Cortex of kidney (tissue), 1 donor: ENCODE measurements at places on chromosomes 1 and 21.

GRCh38 chr1:218377143-218377660 is 32.1 kb downstream of the TGFB2 start:
- no peak for DNase-seq

DNA sequence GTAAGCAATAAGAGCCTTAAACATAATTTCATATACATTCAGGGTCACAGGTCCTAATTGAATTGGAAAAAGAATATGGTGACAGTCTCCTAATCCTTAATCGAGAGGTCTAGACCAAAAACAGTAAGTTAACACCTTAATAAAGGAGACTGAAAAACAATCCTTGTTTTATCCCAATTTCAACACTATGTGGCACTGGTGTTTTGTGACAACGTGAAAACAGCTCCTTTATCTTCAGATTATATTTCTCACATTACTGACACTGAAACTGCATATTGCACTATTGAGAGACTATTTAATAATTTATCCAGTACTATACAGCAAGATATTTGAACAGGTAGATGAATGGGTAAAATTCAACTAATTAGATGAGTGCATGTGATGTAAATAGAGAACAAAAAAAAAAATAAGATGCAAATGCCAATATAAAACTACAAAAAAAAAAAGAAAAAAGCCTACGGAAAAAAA is 34.1 kb downstream of the TP53BP2 start:
- DNase-seq, result no peak

GRCh38 chr21:45496968-45497845 is 45.0 kb downstream of the SLC19A1 start:
- no peak for DNase-seq

DNA sequence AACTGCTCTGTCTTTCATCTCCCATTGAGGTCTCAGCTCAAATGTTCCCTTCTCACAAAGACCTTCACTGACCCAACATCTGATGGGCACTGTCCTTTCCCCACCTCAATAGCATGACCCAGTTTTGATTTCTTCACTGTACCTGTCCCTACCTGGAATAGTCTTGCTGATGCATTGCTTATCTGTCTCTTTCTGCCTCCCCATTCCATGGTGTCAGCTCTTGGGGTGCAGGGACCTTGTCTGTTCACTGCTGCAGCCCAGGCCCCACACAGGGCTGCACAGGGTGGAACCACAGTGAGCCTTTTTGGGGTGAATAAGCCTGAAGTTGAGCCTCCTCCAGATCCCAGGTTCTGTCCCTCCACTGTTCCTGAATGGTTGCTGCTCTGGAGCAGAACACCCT is 414.9 kb downstream of the PTPRU start:
- no peak for DNase-seq

- DNase-seq, result no peak
Measured at GRCh38 chr1:61085983-61086644, 3.8 kb downstream of the NFIA start.

GRCh38 chr1:27000817-27001460 is 7.4 kb downstream of the TRNP1 start:
- no peak for DNase-seq

GRCh38 chr1:101081496-101082488 is 56.2 kb upstream of the DPH5 start:
- DNase-seq, result no peak

DNA sequence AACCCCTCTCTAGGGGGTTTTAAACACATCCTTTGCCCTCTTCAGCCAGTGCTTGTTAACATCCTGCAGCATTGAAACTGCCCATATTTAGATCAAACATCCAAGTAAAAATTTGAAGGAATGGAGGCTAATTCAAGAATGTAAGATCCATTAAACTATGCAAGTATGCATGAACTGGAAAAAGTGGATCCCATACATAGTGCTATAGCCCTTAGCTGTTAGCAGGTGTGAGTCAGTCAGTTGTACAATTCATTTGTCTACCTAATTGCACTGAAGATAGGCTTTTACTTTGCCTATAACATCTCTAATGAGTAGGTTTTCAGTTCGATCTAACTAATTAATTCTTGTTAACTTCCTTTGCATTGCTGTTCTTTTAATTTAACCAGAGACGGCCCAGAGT is 270.9 kb downstream of the LMO4 start:
- no peak for DNase-seq

- no peak for DNase-seq
Measured at GRCh38 chr1:213686983-213687382, 300.8 kb upstream of the PROX1 start.

GRCh38 chr1:240683576-240683975 is 71.6 kb upstream of the GREM2 start:
- DNase-seq, result no peak

DNA sequence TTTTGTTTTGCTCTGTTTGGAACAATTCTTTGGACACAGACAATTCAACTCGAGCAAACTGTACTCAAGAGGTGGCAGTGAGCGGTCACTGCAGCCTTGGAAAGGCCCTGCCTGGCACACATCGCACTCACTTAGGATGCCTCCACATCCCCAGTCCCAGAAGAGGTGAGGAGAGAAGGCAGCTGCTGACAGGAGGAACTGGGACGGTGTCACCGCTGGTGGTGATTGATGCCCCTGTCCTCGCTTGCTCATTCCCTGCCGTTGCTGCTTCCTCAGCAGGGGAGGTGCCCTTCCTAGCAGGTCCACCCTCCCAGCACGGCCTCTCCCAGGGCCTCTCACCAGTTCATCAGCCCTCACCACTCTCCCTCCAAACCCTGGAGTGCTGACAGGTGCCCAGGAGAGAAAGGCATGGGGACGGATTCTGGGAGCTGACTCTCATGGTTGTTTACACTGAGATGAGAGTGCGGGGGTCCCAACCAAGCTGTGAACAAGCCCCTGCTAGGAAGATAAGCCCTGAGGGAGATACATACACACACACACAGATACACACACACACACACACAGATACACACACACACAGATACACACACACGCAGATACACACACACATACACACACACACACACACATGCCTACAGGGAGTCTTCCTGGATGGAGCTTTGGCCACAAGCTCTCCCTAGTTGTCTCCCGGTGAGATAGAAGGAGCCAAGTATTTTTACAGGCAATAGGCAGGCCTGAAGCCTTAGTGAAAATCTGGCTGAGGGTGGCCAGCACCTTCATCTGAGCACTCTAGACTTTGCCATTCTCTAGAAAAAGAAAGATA is 101.1 kb downstream of the CDC7 start:
- no peak for DNase-seq

DNA sequence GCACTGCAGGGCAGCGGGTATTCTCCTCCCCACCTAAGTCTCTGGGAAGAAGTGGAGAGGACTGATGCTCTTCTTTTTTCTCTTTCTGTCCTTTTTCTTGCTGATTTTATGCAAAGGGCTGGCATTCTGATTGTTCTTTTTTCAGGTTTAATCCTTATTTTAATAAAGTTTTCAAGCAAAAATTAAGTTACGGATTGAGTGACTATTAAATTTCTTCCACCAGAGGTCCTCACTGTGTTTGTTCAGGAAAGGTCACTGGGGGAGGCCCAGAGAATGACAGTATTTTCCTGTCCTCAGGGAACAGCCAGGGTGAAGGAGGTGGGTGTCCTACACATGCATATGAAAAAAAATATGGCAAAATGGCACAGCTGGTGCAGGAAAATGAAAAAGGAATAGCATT is 4.4 kb upstream of the ELF3 start:
- no peak for DNase-seq

DNA sequence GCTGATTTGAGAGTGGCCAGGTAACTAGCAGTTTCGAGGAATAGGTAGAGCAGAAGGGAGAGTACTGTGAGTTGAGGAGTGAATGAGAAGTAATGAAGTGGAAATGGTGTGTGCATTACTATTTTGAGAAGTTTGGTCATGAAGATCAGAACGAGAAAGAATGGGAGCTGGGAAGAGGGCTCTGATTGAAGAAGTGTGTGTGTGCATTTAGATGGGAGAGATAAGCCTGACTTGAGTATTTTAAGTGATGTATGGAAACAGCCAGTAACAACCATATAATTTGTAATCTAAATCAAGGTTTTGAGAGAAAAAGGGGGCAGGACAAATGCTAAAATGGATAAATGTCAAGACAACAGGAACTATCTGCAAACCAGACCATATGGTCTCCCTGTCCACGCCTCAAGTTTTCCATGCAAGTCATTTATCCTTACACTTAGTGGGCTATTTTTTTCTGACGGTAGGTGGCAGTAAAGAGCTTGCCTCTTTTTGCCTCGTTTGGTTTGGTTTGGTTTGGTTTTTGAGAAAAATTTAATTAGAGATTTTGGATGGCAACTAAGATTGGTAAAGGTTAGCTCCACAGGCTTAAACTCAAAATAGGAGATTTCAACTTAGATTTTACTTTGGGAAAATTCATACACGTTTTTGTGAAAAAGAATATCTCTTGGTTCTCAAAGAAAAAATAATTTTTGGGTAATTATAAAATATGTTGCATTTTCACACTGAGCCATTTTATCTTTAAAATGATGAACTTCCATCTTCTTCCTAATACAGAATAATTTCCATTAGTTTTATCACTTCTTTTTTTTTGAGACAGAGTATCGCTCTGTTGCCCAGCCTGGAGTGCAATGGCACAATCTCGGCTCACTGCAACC is 9.5 kb upstream of the B3GALNT2 start:
- DNase-seq, result no peak

DNA sequence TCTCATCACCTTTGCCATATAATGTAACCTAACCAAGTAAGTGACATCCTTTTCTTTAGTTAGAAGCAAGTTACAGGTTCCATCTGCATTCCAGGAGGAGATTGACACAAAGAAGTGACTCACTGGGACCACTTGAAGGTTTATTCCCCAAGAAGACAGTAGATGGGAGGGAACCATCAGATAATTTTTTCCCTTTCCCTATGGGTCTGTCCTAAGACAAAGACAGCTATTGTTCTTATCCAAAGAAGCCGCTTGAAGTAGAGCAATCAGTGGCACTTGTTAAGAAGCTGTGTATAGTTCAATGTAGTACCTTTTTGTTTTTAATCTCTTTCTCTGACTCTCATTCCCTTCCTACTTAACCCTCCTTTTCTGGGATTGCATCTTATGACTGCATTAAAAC is 139.9 kb upstream of the B3GALT2 start:
- no peak for DNase-seq

GRCh38 chr1:201429736-201430501 is 8.4 kb upstream of the TNNI1 start:
- DNase-seq, result no peak

GRCh38 chr1:158021721-158022120 is 28.3 kb downstream of the KIRREL1 start:
- DNase-seq, result no peak

DNA sequence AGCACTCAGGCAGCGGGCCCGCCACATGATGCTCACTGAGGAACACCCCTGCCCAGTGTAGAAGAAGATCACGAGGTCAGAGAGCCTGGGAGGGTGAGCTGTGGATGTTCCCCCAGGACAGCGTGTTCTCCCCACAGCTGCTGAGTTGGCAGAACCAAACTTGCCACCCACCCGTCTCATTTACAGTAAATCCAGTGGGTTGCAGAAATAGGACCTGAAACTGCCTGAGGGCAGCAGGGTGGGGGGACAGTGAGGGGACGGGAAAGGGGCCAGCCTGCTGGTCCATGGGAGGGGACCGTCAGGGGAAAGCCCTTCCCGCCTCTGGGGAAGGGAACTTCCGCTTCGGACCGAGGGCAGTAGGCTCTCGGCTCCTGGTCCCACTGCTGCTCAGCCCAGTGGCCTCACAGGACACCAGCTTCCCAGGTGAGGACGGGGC is at the start of gene C1QB:
Gene C1QB, plus strand, starts transcription at position 356 of the 436 bp plus-strand sequence. CDS start 6,227 bp downstream, outside the sequence.
- no peak for DNase-seq

DNA sequence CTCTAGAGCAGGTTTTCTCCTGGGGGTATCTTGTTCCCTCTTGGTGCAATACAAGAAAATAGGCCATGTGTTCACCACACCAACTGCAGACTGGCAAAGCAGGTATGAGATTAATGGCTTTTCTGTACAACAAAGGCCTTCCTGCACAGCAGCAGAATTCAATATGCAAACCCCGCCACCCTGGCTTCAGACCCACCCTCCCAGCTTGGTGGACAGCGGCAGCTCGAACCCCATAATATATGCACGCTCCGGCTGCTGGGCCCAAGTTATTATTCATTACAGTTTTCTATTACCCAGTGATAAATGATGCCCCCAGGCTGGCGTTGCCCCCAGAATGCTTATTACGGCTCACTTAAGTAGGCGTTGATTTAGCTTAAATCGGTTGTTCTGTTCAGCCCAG is 144.2 kb downstream of the RRAGC start:
- no peak for DNase-seq
